ENCODE measurements at places on chromosomes 1 and 21.

GRCh38 chr1:66231217-66231616 lies 302.7 kb upstream of the SGIP1 start:
- DNase-seq = no peak

DNA sequence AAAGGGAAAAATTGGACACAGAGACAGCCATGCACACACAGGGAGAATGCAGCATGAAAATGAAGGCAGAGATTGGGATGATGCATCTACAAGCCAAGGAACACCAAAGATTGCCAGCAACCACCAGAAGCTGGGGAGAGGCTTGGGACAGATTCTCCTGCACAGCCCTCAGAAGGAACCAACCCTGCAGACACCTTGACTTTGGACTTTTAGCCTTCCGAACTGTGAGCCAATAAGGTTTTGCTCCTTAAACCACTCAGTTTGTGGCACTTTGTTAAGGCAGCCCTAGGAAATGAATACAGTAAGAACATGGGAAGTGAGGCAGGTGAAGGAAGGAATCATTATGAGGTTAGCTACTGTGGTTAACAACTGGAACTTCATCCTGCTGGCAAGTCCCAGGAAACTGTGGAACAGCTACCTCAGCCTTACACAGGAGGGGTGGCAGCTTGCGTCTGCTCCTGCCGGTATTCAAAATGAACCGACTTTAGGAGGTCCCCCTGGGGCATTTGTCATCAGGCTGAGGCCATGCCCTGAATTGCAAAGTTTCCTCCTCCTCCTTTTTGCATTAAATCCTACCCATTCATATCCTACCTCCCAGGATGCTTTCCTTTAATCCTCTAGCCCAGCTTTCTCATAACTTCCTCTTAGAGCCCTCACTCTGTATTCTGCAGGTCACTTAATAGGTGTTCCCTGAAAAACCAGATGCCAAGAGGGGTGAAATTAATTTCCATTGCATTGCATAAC lies 15.4 kb downstream of the CD247 start:
- DNase-seq = no peak

DNA sequence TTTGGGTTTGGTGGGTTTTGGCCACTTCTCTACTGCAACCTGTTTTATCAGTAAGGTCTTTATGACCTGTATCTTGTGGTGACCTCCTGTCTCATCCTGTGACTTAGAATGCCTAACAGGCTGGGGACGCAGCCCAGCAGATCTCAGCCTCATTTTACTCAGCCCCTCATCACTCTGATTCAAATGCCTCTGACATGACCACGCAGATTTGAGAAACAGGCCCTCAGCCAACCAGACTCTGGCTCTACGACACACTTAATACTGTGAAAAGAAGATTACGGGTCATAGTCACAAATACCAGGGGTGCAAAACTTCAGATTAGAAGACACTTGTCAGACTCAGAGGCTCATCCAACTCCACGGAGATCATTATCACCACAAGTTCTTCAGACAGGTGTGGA lies 28.3 kb upstream of the KIF26B start:
- DNase-seq = no peak

GRCh38 chr1:15352128-15352957 lies 57.3 kb upstream of the EFHD2 start:
- no peak for DNase-seq

GRCh38 chr1:171397851-171398469 lies 84.0 kb downstream of the FMO4 start:
- no peak for DNase-seq

DNA sequence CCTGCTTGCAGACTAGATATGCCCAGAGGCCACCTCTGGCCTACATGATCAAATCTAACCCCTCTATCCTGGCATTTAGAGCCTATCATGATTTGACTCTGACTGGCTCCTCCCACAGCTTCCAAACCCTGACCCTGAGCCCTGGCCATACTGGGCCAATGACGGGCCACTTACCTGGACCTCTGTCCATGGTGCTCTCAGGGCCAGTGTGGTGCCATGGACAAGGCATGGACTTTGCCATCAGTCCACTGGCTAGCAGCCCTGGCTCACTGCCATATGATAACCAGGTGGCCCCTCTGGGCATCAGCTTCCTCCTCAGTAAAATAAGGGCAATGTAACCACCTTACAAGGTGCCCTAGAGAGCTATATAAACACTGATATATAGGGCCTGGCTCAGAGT lies 713.4 kb downstream of the PTPRU start:
- no peak for DNase-seq

Measured in stimulated activated CD4-positive, alpha-beta T cell treated with anti-CD3 and anti-CD28 coated beads, Interleukin-15, amount 100 ng/mL, for 1 hour (primary cell).